ENCODE measurements at places on chromosomes 16 and 17.

DNA sequence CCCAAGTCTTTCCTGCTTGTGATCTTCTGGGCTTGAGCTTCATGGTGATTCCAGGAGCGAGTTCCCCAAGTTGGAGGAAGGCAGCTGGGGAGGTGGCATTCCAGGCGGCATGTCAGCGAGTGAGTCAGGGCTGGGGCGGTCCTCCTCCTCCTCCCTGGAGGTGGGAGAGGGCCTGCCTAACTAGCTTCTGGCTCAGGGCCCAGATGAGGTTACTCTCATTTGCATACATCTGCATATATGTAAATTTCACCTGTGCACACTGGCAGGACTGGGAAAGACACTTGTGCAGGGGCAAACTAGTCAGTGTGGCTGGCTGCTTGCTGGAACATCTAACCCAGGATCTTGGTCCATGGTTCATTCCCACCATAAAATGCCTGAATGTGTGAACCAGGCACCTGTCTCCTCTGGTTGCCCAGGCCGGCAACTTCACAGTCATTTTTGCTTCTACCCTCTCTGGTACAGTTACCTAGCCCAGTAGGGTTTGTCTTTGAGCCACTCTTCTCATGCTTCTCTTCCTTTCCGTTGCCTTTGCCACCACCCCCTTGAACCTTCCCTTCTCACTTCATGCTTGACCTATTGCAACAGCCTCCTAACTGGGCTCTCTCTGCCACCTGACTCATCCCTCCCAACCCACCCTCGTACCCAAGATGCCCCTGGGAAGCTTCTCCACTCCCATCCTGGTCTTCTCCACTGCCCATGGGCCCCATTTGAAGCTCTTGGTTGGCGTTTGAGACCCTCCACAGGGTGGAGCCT, 9.6 kb upstream of the DLX4 start:
- no peak for DNase-seq

DNA sequence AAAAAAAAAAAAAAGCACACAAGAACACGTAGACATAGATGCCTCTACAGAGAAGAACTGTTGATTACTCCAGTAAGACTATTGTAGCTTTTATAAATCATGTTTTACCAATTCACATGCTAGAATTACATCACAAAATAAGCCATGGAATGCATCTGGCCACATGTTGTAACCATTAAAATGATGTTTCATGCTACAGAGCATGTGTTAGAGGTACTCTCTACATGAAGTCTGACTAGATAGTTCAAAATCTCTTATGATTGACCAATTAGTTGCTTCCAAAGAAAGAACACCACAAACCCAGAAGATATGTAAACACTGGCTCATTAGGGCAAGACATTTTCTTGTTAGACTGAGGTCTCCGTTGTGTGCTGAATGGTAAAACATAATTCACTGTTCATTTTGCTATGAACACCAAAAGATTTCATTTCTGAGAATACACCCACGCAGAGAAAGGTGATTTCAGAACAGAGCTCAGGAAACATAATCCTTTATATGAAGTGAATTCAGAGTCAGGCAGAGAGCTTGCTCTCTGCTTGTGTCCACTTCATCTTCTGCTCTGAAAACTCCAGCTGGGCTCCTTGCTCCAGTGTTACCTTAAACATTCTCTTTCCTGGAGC, 411.4 kb upstream of the SOX9 start:
- no peak for DNase-seq

- no peak for DNase-seq
These were observed 4.2 kb upstream of the SNAI3 start for GRCh38 chr16:88690341-88691128.

DNA sequence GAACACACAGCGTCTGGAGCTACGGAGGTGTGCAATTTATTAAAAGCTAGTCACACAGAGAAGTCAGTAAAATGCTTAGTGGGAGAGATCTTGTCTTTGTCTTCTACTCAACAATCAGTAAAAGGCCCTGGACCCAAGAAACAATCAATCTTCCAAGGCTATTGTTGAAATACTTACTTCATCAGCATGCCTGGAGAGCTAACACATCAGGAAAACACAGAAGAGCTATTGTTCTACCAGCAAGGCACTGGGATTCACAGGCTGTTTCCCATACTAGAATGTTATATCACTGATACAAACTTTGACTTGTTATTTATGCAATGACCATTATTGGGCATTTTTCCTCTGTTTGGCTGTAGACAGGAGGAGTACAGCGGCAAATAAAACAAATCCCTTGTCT, 247.8 kb upstream of the ERCC4 start:
- no peak for DNase-seq

- DNase-seq = no peak
These were observed 169.1 kb downstream of the GSG1L start for GRCh38 chr16:27894386-27894785.

GRCh38 chr16:7107436-7107835, 225.2 kb upstream of the RBFOX1 start:
- no peak for DNase-seq

- DNase-seq = no peak
These were observed 4.6 kb downstream of the COL1A1 start for GRCh38 chr17:50196826-50197225.

DNA sequence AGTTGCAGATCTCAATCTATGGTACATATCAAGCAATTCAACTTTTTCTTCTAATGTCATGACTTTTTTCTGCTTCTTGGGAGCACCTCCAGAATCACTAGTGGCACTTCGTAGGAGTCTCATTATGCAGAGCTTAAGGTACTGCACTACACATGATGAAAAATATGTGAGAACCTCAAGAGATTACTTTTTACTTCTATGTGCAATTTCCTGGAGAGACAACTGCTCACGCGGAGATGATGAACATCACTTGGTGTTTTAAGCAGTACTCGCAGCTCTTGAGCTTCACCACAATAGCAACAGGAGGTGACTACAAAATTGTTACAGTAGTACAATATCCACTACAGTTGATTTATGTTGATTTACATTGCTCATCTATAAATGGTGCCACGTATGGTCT, 79.7 kb downstream of the MRTFB start:
- no peak for DNase-seq

Data from D341Med (cell line).